ENCODE measurements at places on chromosomes 6 and 20.

GRCh38 chr6:144029452-144029851 is 21.4 kb upstream of the PLAGL1 start:
- DNase-seq = no peak

DNA sequence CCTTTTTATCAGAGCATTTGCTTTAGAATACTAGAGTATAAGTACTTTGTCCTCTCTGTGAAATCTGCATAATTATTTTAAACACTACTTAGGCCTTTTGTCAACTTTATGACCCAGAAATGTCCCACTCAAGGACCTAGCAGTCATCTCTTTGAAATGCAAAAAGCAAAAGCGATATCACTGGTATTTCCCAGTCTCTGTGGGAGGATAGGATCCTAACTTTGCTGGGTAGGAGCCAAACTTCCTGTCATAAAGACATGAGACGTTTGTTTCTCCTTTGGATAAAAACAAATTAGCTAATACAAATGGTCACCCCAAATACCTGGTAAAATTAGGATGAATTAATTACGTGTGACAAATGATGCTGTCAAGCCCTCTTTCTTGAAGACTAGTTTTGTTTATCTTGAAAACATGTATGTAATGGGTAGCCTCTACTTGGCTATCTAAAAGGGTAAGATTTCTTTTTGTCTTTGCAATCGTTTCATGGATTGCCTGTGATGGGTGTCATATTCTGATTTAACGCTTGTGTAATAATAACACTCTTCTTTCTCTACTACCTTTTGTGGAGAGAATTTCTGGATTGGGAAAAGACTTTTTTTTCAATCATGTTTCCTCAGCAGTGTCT is 36.2 kb downstream of the DCDC2 start:
- DNase-seq = no peak

DNA sequence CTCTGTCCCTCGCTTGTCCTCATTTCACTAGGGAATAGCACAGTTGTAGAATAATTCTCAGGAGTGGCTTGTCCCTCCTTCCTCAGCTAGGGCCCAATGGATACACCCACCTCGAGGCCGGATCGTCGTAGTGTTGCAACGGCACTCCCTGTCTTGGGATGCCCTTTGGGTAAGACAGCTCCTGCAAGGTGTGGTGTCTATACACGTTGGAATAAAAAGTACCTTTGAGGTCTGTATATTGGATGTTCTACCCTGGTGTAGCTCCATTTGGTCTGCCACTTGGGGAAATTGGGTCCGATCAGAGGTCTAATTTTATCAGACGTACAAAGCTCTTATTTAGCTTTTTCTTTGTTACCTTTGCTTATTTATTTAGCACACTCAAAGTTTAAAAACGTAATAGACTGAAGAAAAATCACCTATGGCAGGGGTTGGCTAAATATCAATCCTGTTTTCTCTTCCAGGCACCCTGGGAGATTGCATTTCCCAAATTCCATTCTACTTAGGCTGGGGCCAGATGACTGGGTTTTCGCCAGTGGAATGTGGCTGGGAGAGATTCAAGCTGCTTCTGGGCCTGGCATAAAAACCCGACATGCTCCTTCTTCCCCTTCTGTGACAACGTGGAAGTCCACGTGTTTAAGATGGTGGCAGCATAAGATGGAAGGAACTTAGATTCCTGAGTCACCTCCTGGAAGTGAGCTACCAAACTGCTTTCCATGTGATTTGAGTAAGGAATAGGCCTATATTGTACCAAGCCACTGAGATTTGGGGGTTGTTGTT is 82.3 kb upstream of the CD83 start:
- DNase-seq = no peak

- no peak for DNase-seq
These were observed 37.3 kb downstream of the HDDC2 start for GRCh38 chr6:125264476-125264875.

DNA sequence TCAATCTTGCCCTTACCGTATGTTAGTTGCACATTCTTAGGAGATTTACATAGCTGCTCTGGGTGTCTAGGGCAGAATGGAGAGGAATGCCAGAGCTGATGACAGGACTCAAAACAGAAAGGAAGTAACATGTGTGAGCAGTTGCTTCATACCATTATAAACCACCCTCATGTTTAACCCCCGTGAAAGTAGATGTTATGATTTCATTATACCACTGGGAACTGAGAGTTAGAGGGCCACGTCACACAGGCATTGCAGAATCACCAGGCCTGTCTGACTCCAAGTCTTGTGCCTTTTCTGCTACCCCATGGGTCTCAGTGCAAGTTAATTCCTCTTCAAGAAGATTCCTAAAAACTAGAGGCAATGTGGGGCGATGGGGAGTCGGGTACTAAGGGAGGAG is 23.5 kb upstream of the SIM1 start:
- DNase-seq = no peak

GRCh38 chr6:74964871-74965441 is 240.9 kb downstream of the COL12A1 start:
- no peak for DNase-seq

- DNase-seq = no peak
These were observed 242.9 kb downstream of the TBX18 start for GRCh38 chr6:84521511-84521910.

GRCh38 chr6:144662812-144663365 is 377.8 kb downstream of the UTRN start:
- DNase-seq = no peak

DNA sequence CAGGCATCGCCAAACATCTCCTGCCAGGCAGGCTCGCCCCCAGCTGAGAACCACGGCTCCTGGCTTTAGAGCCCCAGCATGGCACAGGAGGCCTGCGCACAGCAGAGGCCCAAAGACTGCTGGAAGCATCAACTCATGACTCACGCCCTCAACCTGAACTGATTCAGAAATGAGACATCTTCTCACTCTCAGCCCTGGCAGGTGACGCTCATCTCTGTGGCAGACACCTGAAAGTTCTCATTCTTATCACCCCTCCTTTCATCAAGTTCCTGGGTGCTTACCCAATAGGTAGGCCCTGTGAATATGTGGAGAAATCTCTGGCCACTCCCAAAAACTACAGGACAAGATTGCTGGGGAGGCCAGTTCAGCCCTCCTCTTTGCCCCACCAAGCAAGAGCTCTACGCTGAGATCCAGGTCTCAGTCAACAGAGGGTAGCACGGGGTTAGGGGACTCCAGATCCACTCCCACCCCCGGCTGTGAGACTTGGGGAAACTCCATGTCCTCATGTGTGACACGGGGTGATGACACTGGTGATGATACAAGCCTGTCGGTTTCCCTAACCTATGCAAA is 11.3 kb downstream of the NFATC2 start:
- peak; percentile 80 for DNase-seq

- DNase-seq = no peak
These were observed 18.1 kb upstream of the CEBPB start for GRCh38 chr20:50172347-50173013.

GRCh38 chr6:125073071-125073470 is 80.5 kb upstream of the TPD52L1 start:
- DNase-seq = no peak

DNA sequence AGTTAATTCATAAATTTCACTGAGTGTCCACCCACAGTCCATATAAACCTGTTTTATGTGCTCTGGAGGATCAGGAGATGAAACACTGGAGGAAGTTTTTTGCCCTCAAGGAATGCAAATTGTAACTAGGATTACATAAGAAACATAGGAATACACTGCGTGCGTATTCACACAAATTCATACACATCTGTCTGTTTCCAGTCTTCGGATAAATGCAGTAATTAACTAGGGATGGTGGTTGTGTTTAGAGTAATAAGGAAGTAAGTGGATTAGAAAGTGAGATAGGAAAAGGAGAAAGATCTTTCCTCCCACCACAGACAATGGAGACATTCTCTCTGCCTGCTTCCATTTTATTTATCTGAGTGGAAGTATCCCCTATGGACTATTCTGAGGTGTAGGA is 35.7 kb upstream of the POPDC3 start:
- DNase-seq = no peak

- DNase-seq = no peak
These were observed 380.0 kb upstream of the FLRT3 start for GRCh38 chr20:14717134-14717999.

GRCh38 chr20:325889-326644 is 715 bp downstream of the SOX12 start:
- DNase-seq = peak; percentile 65

- DNase-seq = no peak
These were observed 92.9 kb upstream of the SHLD1 start for GRCh38 chr20:5657190-5657875.
